ENCODE measurements at places on chromosomes 6 and 20. TPM values are rescaled to one million over a fixed set of nuclear protein-coding genes. Genes with fewer than 3 reads are reported as not detected.

DNA sequence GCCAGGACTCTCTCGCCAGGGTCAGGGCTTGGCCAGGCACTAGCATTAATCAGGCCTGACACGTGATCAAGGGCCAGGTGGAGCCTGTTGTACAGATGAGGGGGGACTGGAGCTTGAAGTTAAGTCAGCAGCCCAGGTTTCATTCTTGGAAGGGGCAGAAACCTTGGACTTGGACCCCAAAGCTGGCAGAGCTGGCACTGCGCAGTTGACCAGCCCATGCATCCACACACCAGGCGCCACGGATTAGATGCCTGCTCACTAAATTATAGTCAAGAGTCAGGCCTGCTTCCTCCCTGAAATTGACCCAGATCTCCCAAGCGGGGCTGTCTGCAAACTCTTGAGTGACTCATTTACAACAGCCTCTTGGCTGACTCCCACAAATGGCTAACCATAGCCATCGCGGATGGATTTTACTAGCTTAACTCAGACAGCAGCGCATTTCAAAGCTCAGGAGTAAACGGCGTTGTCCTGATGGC, 4.1 kb upstream of the TAF4 start:
- no peak for DNase-seq
- no peak overlapping the region for H3K27ac ChIP-seq
- H3K27me3 ChIP-seq: peaks cover 20% of the 10 kb centered on the region
- H3K4me3 ChIP-seq: no peak overlapping the region

BMP5 gene
- 0.18 TPM for total RNA-seq

MGME1 gene
- 17.5 TPM for total RNA-seq

OSBPL2 gene
- total RNA-seq: 39.5 TPM

- H3K36me3 ChIP-seq: no peaks in the 10 kb centered on the region
- no peaks in the 10 kb centered on the region for H3K4me1 ChIP-seq
Measured at GRCh38 chr20:62675156-62675876, 33.0 kb downstream of the SLCO4A1 start.

NRSN1 gene
- total RNA-seq: not detected

- H3K4me3 ChIP-seq: peak overlapping the region; percentile 53
- peaks cover 64% of the 10 kb centered on the region for H3K36me3 ChIP-seq
- peaks cover 12% of the 10 kb centered on the region for H3K4me1 ChIP-seq
- H3K27ac ChIP-seq: peak overlapping the region; percentile 19
- H3K27me3 ChIP-seq: no peaks in the 10 kb centered on the region
Measured at GRCh38 chr6:3135668-3136291, 17.3 kb downstream of the BPHL start.

DNA sequence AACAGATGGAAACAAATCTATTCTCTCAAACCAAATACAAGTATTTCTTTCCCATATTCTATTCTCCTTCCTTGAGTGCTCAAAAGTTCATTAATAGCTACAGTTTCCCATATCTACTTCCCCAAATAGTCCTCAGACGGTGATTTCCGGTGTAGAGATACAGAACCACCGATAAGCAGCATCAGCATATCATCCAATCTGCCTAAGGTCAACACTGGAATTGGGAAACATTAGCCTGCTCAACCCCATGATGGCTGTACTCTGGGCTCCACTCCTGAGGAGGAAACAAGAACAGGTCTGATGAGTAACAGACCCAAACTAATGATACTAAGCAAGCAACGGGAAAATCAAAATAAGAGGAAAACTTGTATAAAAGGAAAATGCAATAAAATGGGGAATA, 115.6 kb downstream of the EPB41L2 start:
- H3K4me3 ChIP-seq: no peak overlapping the region
- H3K27me3 ChIP-seq: peaks cover 7% of the 10 kb centered on the region
- peak overlapping the region; percentile 65 for H3K27ac ChIP-seq
- no peak for DNase-seq

GRIK2 gene
- 2.8 TPM for total RNA-seq

GRCh38 chr6:125094563-125094962, 59.0 kb upstream of the TPD52L1 start:
- H3K36me3 ChIP-seq: no peaks in the 10 kb centered on the region
- H3K4me1 ChIP-seq: no peaks in the 10 kb centered on the region
- H3K27ac ChIP-seq: peak overlapping the region; percentile 42
- H3K4me3 ChIP-seq: no peak overlapping the region
- no peak for DNase-seq

NCOA6 gene
- total RNA-seq: 22.0 TPM

DNA sequence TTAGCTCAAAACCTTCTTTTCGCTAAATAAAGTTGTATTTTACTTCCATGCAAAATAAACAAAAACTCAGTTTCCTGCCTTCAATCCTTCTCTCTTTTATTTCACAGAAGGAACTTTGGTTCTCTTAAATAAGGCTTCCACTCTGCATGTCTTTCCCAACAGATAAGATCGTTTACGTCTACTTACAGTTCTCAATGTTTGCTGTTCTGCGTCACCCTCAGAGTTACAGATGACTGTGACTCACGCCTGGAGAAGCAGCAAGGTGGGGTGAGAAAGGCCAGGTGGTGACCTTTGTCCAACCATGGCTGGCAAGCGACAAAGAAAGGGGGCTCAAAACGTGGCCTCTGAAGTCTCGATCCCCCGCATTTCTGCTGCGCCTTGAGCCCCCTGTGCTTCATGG, 51.4 kb upstream of the RPS6KA2 start:
- no peaks in the 10 kb centered on the region for H3K36me3 ChIP-seq
- H3K27me3 ChIP-seq: peaks cover 9% of the 10 kb centered on the region
- no peak for DNase-seq
- H3K4me3 ChIP-seq: no peak overlapping the region

- no peak for DNase-seq
- no peaks in the 10 kb centered on the region for H3K36me3 ChIP-seq
- peaks cover 3% of the 10 kb centered on the region for H3K27me3 ChIP-seq
- peaks cover 17% of the 10 kb centered on the region for H3K4me1 ChIP-seq
Measured at GRCh38 chr20:10863337-10864060, 189.7 kb upstream of the JAG1 start.

DNA sequence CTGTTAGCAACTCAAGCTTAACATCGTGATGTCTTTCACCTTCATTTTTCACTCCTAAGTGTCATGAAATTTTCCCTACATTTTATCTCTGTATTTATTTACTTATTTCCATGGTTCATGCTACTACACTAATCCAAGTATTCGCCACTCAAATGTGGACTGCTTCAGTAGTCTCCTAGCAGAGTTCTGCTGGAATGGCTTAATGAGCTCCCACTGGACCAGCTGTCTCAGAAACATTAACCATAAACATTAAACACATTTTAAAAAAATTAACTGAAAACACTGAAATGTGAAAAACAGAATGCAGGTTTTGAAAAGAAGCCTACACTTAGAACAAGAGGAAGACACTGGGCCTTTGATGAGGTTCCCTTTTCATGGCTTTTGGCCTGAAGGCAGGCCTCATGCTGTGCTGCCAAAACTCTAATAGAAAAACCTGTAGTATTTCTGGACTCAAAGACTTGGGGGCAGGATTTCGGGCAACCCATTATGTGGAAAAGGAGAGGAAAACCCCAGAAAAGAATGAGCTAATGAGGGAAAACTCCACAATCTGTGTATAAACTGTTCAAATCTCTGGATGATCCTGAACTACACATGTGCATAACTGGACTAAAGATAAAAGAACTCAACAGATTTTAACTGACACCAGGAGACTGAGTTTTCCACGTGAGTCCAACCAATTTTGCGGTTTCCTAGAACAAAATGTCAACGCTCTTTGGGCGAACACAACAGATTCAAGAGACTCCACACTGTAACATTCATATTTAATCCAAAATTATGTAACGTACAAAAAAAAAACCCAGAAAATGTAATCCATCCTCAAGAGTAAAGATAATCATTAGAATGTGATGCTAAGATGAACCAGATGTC, 33.0 kb downstream of the SAMD3 start:
- no peak overlapping the region for H3K27ac ChIP-seq
- H3K27me3 ChIP-seq: peaks cover 4% of the 10 kb centered on the region
- DNase-seq: no peak
- H3K4me3 ChIP-seq: no peak overlapping the region

DNA sequence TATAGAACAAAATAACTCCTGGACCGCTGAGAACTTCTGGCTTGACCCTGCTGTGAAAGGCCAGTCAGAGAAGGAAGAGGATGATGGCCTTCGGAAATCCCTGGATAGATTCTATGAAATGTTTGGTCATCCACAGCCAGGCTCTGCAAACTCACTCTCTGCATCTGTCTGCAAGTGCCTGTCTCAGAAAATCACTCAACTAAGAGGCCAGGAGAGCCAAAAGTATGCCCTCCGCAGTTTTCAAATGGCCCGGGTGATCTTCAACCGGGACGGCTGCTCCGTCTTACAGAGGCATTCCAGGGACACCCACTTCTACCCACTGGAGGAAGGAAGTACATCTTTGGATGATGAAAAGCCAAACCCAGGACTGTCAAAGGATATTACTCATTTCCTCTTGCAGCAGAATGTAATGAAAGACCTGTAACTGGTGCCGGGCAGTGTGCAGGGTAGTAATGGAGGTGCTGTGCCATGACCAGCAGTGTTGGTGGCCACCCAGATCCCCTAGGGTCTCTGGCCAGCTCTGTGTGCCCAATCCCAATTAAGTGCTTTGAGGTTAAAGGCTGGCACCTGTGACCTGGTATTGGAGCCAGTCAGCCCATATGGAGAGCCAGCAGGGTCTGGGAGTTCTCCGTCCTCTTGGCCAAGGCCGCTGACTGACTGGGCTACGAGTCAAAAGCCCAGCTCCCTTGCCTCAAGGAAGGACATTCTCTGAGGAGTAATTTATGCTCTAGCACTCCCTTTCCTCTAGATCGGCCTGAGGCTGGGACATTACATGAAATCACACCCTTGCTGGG, 87.1 kb downstream of the TRMT6 start:
- no peaks in the 10 kb centered on the region for H3K36me3 ChIP-seq
- H3K27ac ChIP-seq: no peak overlapping the region
- DNase-seq: no peak

GRCh38 chr6:38973178-38974057, 75.2 kb upstream of the GLP1R start:
- no peaks in the 10 kb centered on the region for H3K27me3 ChIP-seq
- H3K36me3 ChIP-seq: no peaks in the 10 kb centered on the region
- no peak overlapping the region for H3K4me3 ChIP-seq
- DNase-seq: peak; percentile 38
- H3K27ac ChIP-seq: no peak overlapping the region

DNA sequence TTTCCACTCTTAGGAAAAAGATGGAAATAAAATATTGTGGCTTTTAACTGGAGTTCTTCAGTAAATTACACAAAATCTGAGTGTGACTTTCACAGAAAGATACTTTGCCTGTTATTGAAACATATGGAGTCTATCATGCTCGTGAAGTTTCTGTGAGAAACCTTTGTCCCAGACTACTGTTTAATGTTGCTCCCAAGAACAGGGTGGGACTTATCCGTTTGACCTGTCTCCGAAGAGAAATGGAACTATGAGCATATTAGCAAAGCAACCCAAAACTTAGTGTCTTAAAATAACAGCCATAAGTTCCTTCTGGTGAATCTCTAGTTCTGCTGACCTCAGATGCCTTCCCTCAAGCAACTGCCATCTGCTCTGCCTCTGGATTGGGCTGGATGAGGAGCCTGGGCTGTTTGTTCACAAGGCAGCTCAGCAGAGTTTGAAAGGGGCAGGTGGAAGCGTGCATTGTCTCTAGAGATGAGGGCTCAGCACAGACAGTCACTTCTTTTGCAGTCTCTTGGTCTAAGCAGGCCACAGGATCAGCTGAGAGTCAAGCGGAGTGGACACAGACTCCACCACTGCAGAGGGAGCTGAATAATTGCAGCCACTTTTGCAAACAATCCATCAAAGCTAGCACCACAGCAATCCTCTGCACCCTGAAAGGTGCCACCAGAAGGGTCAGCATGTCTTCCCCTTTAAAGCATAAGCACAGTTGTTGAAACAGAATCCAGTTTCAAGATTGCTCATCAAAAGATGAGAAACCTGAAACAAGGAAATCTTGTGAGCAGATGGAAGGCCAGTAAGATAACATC, 52.8 kb downstream of the MYB start:
- no peaks in the 10 kb centered on the region for H3K36me3 ChIP-seq
- H3K27me3 ChIP-seq: peaks cover 1% of the 10 kb centered on the region
- no peak for DNase-seq

DNA sequence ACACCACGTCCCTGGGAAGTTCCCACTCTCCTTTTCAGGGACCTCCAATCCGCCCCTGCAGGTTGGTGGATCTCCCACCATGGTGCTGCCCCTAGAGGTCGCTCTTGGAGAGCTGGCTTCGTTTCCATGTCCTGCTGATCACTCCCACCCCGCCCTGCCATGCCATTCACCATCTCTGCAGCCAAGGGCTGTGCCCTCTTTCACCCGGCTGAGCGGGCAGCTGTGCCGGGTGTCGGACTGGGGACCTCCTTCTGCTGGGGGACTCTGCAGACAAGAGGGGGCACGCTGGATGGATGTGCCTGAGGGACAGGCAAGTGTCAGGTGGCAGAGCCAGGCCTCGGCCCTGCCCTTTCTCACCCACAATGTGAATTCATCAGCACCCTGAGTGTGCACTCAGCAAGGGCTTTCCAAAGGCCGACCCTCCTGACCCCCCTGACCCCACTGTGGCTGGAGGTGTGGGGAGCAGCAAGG, 347.0 kb downstream of the CDH4 start:
- H3K4me3 ChIP-seq: no peak overlapping the region
- H3K27ac ChIP-seq: no peak overlapping the region
- no peaks in the 10 kb centered on the region for H3K36me3 ChIP-seq
- peaks cover under 1% of the 10 kb centered on the region for H3K4me1 ChIP-seq

- H3K4me1 ChIP-seq: no peaks in the 10 kb centered on the region
- no peak for DNase-seq
- no peaks in the 10 kb centered on the region for H3K27me3 ChIP-seq
- peaks cover 5% of the 10 kb centered on the region for H3K36me3 ChIP-seq
- no peak overlapping the region for H3K27ac ChIP-seq
Measured at GRCh38 chr6:16045238-16045637, 83.6 kb upstream of the MYLIP start.

ADGRB3 gene
- total RNA-seq: 2.4 TPM

RUNX2 gene
- 1.8 TPM for total RNA-seq

DNA sequence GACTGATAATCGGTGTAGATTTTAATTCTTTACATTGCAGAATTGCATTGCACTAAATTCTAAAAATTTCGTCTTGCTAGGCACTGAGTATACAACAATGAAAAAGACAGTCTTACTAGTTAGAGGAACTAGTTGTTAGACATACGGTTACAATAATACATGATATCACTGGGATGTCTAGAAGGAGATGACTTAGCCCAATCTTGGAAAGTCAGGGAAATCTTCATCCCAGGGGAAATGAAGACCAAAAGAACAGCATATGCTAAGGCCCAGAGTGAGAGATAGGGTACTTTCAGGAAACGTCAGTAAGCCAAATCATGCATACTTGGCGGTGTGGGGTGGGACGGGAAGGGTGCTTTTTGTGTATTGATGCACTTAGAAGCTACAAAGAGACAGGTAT, 901 bp downstream of the CEP57L1 start:
- peaks cover 3% of the 10 kb centered on the region for H3K36me3 ChIP-seq
- peak overlapping the region; percentile 90 for H3K4me3 ChIP-seq
- no peaks in the 10 kb centered on the region for H3K27me3 ChIP-seq
- peaks cover 22% of the 10 kb centered on the region for H3K4me1 ChIP-seq
- H3K27ac ChIP-seq: no peak overlapping the region

PCSK2 gene
- total RNA-seq: 1.0 TPM

- H3K27me3 ChIP-seq: peaks cover 2% of the 10 kb centered on the region
- DNase-seq: no peak
- peaks cover 18% of the 10 kb centered on the region for H3K36me3 ChIP-seq
- no peak overlapping the region for H3K4me3 ChIP-seq
- no peak overlapping the region for H3K27ac ChIP-seq
Measured at GRCh38 chr6:84739866-84740208, 24.6 kb downstream of the TBX18 start.

Measured in endothelial cell (in vitro differentiated cells).